NK-92 treated with Interleukin-12 subunit alpha and Interleukin-12 subunit beta, amount 100 ng/mL, for 24 hours (cell line): ENCODE measurements at places on chromosomes 6 and 20.

DNA sequence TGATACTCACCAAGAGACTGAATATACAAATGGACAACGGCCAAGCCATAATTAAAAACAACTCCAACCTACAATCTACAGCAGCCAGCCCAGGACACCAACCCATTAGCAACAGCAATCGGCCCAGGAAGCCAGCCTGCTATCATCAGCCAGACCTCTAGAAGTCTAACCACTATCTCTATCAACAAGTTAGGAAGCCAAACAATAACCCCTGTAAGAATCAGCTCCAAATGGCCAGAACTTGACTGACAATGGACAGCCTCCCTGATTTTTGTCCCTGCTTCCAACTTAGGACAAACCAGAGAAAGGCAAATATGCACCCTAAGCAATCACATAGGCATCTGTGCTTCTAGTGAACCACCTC, 511.8 kb upstream of the JARID2 start:
- DNase-seq, result no peak

DNA sequence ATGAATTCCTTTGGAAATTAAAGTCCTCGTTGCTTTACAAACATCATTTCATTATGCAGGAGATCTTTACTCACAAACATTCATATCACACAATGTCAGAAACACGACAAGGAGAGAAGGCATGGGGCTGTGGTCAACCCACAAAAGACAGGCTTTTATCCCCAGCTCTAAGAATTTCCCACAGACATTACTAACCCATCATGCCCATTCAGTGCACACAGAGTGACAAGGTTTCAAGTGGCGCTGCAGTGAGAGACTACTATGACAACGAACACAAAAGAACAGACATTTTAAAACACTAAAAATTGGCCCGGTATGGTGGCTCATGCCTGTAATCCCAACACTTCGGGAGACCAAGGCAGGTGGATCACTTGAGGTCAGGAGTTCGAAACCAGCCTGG, 579.8 kb upstream of the AGPAT4 start:
- no peak for DNase-seq

DNA sequence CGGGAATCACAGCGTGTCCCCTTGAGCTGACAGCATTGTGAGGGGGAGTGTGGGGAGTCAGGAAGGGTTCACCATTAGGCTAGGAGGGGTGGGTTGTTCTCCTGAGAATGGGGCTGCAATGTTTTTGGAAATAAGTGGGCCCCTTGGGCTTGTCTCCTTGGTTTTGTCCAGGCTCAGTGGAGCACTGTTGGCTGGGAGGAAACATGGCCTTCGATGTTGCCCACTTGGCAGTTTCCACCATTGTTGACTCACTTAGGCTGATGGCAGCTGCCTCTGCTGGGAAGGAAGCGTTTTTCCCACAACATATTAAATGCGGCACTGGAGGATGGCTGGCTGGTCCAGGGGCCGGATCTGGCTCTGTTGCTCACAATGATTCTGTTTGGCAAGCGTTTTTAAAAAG, 512.1 kb downstream of the QKI start:
- no peak for DNase-seq

DNA sequence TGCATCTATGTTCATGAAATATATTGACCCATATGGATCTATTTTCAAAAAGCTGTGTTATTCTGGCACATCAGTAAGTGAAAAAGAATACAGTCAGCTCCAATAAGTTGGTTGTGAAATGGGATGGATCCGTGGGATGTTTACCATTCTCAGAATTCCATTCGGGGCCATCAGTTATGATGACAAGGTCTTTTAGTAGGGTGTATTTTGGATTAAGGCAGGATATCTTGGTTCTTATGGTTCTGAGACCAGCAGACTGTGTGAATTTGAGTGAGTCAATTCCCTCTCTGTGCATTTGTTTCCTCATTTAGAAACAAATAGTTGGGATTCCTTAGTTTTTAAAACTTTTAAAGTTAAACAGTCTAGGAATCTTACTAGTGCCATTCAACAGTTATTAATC, 287.4 kb downstream of the CD109 start:
- DNase-seq, result no peak

DNA sequence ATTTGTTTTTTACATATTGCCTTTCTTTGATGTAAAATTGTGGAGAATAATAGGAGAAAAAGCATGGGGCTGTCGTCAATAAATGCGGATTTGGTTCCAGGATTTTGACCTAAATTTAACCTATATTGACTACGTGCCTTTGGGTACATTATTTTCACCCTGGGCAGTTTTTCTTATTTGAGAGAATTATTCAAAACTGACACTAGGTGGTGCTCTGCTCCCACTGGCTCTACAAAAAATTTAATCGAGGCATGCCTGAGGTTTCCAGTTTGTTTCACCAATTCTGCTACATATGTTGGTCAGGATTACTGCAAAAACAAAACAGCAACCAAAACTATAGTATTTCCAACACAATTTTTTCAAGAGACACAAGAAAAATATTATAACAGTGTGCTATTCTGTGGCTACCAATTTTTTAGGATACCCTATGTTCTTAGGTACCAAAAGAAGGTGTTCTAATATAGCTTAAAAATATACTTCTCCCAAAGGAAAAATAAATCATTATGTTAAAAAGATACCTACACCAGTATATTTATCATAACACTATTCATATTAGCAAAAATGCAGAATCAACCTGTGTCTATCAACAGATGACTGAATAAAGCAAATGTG, 48.6 kb upstream of the FABP7 start:
- no peak for DNase-seq

DNA sequence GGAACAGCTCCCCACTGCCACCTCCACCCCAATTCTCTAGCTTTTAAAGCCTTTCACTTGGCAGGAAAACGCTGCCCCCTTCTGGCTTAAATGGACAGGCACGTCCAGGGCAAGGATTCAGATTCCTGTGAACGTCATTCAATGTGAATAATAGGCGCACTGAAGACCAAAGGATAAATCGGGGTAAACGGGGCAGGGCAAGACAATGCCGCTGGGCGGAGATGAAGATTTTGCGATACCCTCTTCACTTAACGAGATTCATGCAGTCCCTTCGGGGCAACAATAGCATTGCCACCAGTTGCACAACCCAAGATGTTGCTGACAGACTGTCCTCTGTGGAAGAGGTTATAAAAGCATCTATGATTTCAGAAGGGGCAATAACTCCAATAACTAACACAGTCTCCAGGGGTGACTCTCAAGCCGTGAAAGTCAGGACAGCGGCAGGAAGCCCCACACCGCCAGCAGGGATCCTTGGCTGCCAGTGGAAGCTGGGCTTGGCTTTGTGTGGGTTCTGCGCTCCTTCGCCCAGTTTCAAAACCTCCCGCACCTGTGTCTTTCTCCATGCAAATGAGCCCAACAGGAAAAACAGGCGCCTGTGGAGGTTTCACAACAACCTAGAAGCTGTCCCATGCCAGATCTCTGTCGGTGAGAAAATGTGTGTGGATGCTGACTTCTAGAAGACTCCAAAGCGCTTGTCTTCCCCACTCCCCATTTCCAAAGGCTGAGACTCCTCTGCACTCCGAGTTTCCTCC, 291.8 kb downstream of the BMP7 start:
- DNase-seq, result no peak

GRCh38 chr6:143325379-143326140, 124.9 kb downstream of the ADAT2 start:
- DNase-seq, result no peak

GRCh38 chr6:45987856-45988255, 27.8 kb downstream of the CLIC5 start:
- no peak for DNase-seq

DNA sequence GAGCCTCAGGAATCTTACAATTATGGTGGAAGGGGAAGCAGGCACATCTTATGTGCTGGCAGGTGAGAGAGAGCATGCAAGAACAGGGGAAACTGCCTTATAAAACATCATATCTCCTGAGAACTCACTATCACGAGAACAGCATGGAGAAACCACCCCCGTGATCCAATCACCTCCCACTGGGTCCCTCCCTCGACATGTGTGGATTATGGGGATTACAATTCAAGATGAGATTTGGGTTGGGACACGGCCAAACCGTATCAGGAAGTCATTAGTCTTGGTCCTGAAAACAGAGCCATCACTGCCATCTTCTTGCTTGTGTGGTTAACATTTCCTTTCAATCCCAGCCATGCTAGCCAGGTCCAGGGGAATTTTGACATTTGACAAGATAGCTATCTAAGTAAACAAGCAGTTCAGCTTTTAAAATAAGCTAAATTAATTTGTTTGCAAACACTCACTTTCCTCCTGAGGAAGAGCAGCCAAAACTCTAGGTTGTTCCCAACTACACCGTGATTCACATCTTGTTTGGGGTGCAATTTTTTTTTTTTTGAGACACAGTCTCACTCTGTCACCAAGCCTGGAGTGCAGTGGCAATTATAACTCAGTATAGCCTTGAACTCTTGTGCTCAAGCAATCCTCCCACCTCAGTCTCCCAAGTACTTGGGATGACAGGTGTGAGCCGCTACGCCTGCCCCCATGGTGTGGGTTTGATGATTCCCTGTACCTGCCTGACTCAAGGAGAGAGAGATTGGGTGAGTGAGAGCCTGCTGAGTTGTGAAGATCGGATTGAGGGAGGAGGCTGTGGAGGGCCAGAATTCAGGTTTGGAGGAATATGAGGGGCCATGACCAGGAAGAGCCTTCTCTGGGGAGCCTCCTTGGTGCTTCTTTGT, 13.0 kb upstream of the PPP1R14C start:
- no peak for DNase-seq

GRCh38 chr6:151240036-151240685, 394 bp downstream of the AKAP12 start:
- DNase-seq, result no peak

GRCh38 chr6:104281370-104281769, 578.3 kb downstream of the HACE1 start:
- no peak for DNase-seq

DNA sequence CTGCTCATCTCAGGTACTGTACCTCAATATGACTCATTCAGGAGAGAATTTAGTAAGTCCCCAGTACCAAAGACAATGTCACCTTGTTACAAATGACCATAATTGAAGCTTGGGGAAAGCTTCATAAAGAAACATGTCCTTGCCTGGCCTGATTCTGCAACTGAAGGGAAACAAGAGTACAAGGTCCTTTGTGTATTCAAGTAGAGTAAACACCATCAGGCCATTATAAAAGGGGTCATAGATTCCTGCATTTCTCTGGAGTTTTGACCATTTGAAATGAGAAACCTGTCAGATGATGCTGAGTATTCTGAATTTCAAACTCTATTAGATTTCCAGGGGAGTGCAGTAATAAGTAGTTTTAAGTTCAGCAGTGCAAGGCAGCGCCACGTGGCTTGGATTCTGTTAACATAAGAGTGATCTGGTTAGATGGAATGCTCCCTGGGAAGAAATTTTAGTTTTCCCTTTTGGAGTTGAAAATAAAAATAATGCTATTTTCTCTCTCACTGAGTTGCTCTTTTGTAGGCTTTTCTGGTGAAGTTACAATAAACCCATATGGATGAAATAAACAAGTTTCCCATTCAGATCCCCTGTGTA, 1054.3 kb downstream of the EPHA7 start:
- DNase-seq, result no peak
